ENCODE measurements at places on chromosomes 2 and 18. TPM values are rescaled to one million over a fixed set of nuclear protein-coding genes. Genes with fewer than 3 reads are reported as not detected.

GCG gene
- total RNA-seq: not detected

ANO7 gene
- total RNA-seq: 0.86 TPM

NPPC gene
- not detected for total RNA-seq

SCN3A gene
- not detected for total RNA-seq

DNA sequence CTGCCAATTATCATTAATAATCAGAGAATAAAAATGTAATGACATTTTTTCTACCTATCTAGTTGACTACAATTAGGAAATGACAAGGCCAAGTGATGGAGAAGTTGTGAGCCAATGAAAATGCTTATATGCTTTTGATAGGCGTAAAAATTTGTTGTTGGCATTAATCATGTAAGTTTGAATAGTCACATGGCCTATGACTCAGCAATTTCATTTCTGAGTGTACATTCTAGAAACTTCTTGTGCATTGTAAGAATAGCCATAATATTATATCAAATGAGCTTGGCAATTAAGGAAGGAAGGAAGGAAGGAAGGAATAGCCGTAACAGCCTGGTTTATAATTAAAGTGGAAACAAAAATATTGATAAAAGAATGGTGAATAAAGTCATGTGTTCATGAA lies 179.9 kb downstream of the PTH2R start:
- DNase-seq: no peak

Data from CD8-positive, alpha-beta memory T cell (primary cell).